ENCODE measurements at places on chromosomes 3 and 15.
A peak's percentile ranks its signal among the peaks of the same experiment; 100 is the strongest.

GRCh38 chr3:195044411-195044810, 226.5 kb downstream of the XXYLT1 start:
- no peak for DNase-seq

GRCh38 chr15:29925227-29926082, 103.2 kb upstream of the TJP1 start:
- peak; percentile 24 for DNase-seq

DNA sequence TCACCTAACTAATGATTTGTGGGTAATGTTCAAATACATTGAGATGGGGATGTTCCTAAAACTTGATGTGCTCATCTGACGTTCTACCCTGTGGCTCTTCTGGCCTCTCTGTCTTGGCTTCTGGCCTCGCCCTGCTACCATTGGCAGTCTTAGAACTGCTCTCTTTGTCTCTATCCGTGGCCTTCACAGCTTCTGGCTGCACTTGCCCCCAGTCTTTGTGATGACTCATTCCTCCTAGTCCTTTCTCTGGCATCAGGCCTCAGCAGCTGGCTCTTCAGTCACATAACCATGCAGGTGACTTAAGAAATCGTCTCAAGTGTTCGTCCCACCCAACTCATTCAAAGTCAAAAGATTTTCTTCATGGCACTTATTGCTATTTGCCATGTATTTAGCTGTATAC, 188.1 kb downstream of the BBX start:
- no peak for DNase-seq

DNA sequence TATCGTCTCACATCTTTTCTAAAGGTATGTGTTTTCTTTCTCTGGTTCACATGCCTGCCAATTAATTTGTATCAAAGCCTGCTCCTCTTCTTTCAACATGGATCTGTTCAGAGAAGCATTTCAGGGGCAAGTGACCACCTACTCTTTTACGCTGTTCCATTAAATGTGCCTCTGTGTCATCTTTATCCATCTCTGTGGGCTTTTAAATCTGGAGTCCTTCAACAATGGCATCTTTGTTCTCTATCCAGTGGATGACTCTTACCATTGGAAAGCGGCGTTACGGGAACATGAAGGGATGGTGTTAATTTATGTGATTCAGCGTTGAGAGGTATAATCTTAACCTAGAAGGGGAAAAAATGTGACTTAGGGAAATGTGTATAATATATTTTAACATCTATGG, 92.7 kb upstream of the CFAP20DC start:
- DNase-seq = no peak

- no peak for DNase-seq
Observed at GRCh38 chr3:56970461-56970879, 90.0 kb upstream of the SPATA12 start.

- DNase-seq = no peak
Observed at GRCh38 chr3:76561494-76562236, 478.2 kb upstream of the ROBO2 start.
